HFFc6 (cell line): ENCODE measurements at places on chromosomes 6 and 20. TPM values are rescaled to one million over a fixed set of nuclear protein-coding genes. Genes with fewer than 3 reads are reported as not detected.

DNA sequence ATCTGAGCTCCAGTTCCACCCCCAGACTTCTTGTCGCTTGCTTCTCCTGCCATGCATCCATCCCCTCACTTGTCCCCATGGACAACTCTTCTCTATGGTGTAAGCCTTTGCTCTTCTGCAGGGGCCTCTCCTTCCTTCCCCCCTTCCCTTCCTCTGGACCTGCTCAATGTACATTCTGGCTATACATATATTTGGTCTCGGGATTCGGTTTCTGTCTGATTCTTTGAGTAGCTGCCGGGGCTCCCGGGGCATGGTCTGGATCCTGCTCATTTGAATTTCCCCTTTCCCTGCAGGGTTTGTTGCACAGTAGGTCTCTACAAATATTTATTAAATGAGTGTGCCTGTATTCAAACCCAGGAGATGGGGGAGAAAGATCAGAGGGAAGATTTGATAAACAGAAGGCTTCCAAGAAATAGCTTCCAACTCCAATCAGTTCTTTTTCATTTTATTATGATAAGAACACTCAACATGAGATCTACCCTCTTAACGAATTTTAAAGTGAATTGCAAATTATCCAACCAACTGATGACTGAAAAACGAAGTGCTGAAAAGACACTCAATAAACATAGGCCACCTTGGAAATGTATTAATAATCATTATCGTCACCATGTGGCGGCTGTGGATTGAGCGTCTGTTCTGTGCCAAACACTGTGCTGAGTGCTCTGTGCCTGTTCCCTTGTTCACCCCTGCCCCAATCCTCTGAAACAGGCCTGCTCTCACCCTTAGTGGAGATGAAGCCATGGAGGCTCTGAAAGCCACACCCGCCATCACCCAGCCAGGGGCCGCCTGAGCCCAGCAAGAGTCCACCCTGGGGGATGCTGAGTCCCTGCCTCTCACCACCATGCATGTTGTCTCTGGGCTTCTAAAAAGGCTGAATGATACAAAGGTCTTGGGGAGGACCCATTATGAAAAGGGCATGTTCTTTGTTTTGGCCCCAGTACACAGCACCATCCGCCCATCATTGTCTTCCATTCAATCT is 34.3 kb upstream of the APCDD1L start:
- no peak for DNase-seq

RAMACL gene
- 2.0 to 3.4 TPM (median 2.6 TPM) in 3 replicates for total RNA-seq

- DNase-seq, result peak; percentile 89
These were observed 287.3 kb upstream of the FOXQ1 start for GRCh38 chr6:1024587-1024986.

- DNase-seq, result no peak
These were observed 102.1 kb upstream of the LAMP5 start for GRCh38 chr20:9412309-9412708.

DNA sequence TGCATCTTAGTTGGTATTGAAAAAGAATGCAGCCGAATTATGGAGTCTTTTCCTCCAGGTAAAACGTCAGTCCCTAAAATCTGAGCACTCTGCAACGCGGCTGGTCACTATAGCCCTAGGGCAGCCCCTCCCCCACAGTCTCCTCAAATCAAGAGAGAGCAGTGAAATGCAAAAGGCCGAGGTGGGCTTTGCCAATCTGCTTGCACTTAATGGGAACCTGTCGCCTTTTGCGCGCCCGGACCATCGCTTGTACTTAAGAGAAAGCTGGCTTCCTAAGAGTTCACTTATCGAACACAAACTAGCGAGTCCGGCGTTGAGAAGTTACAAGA is 447 bp downstream of the MCM3 start:
- DNase-seq, result peak; percentile 4

GRCh38 chr20:49758781-49759180 is 45.1 kb upstream of the B4GALT5 start:
- no peak for DNase-seq

DNA sequence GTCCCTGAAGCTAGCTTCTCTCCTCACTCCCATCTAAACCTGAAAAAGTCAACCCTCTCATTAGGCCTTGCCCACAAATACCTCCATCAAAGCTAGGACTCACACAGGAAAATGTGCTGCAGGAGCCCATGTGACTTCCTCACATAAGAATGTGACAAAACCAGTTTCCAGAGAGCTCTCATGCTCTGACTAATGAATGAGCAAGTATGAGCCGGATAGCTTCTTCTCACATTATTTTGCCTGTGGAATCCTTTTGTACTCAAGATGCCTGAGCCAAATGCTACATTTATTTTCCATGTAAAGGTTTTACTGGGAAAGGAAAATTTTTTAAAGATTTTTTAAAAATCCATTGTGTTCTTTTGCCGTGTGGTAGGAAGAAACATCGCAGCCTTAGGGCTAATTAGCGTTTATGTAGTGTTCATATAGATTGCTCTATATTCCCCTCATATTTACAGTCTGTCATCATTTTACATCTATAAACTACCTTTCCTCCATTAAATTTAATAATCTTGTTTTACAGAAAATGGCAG is 68.6 kb upstream of the CCN6 start:
- peak; percentile 93 for DNase-seq

GRCh38 chr6:125640441-125641150 is 108.8 kb upstream of the HEY2 start:
- no peak for DNase-seq

LHFPL5 gene
- total RNA-seq, result not detected in 2 replicates

GRCh38 chr6:143007646-143008045 is 53.0 kb upstream of the AIG1 start:
- DNase-seq, result peak; percentile 1

- no peak for DNase-seq
These were observed 1.0 kb upstream of the MMP9 start for GRCh38 chr20:46007671-46008070.

DNA sequence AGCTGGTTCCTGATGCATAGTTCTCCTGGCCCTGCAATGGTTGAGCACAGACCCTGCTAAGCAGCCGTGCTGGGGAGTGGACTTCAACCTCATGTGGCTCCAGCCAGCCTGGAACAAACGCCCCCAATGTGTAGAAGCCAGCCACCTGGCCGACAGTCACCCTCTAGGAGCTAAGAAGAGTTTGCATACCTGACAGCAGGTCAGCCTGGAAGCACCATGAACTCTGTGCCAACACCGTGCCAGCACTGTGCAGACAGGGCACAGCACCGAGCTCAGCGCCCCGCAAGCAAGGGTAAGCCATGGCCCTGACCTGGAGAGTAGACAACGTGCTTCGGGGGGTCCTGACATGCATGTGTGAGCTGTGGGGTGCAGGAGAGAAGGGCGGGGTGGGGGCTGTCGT is 356.3 kb downstream of the ZFAND3 start:
- no peak for DNase-seq

SLC17A2 gene
- not detected in 3 replicates for total RNA-seq
